ENCODE measurements at places on chromosomes 2 and 18. TPM values are rescaled to one million over a fixed set of nuclear protein-coding genes. Genes with fewer than 3 reads are reported as not detected.
A peak's percentile ranks its signal among the peaks of the same experiment; 100 is the strongest.

GRCh38 chr2:220419647-220420046 is 792.2 kb downstream of the SLC4A3 start:
- no peak overlapping the region for H3K27ac ChIP-seq
- H3K4me1 ChIP-seq: no peaks in the 10 kb centered on the region
- H3K4me3 ChIP-seq: no peak overlapping the region
- DNase-seq: no peak
- H3K27me3 ChIP-seq: no peaks in the 10 kb centered on the region
- no peaks in the 10 kb centered on the region for H3K36me3 ChIP-seq

DNA sequence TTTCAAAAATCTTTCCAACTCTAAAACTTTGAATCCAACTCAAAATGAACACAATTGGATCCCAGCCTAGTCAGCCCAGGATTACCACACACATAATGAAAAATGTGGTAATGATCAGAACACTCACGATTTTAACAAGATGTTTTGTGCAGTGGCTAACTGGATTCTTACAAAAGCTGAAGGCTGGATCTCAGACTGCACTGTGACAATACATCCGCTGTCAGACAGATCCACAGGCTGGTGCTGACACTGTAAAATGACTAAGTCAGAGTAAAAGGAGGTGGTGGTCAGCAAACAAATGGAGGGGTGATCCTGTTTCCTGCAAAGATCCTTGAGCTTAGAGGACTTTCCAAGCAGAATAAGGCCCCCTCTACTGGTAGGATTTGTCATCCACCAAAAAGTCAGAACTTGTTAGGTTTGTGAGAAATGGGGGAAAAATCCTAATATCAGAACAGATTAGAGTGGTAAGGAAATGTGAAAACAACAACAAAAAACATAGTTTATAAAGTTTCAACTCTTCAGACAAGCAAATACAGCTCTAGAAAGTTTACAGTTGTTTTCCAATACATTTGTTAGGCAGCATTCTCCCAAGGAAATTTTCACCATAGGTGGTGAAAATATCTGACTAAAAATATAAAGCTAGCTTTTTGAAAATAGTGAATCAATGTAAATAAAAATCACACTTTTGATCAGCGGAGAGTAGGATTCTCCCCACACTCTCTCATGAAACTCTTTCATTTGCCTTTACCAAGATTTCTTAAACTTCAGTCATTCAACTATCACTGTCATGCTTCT is 211.9 kb downstream of the AGPS start:
- no peak for DNase-seq
- no peak overlapping the region for H3K4me3 ChIP-seq

GRCh38 chr18:38619129-38619528 is 1053.5 kb upstream of the CELF4 start:
- H3K4me3 ChIP-seq: no peak overlapping the region
- no peak for DNase-seq
- H3K27ac ChIP-seq: no peak overlapping the region

GRCh38 chr2:212282671-212283261 is 255.8 kb downstream of the ERBB4 start:
- H3K4me1 ChIP-seq: peaks cover 4% of the 10 kb centered on the region
- DNase-seq: no peak
- H3K27me3 ChIP-seq: no peaks in the 10 kb centered on the region

GRCh38 chr2:180848393-180848792 is 132.0 kb upstream of the UBE2E3 start:
- H3K4me3 ChIP-seq: no peak overlapping the region
- no peak for DNase-seq
- no peaks in the 10 kb centered on the region for H3K4me1 ChIP-seq
- H3K36me3 ChIP-seq: no peaks in the 10 kb centered on the region
- no peak overlapping the region for H3K27ac ChIP-seq

DNA sequence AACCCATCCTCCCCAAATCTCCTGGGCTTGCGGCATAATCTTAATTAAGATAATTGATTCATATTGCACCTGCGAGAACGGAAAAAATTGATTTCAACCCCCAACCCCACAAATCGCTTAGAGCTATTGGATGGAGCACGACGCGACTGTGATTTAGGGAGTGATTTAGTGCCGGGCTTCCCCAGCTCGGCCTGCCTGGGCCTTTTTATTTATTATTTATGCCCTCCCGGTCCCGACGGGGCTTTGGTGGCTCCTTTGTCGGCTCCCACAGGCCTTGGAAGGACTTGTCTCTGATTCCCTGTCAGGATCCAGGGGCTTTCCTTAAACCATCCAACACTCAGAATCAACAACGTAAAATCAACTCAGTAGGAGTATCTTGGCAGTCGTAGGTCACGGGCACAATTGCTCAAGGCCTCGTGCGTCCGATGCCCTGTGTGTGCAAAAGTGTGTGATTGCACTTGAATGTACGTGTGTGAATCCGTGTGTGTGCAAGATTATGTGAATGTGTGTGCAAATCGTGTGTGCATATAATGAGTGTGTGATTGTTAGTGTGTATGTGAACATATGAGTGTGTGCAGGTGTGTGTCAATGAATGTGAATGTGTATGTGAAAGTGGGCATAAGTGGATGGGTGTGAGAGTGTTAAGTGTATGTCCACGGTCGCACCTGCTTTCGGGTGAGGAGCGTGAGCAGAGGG is 4.3 kb upstream of the NEUROD1 start:
- H3K4me1 ChIP-seq: no peaks in the 10 kb centered on the region
- peaks cover 10% of the 10 kb centered on the region for H3K27me3 ChIP-seq

- no peaks in the 10 kb centered on the region for H3K4me1 ChIP-seq
- no peak overlapping the region for H3K4me3 ChIP-seq
- DNase-seq: no peak
- H3K27me3 ChIP-seq: no peaks in the 10 kb centered on the region
- H3K36me3 ChIP-seq: no peaks in the 10 kb centered on the region
Observed at GRCh38 chr2:75637568-75637967, 9.0 kb upstream of the MRPL19 start.

- no peaks in the 10 kb centered on the region for H3K4me1 ChIP-seq
- no peak for DNase-seq
- H3K27me3 ChIP-seq: no peaks in the 10 kb centered on the region
- no peak overlapping the region for H3K4me3 ChIP-seq
- H3K27ac ChIP-seq: no peak overlapping the region
Observed at GRCh38 chr2:145431181-145431951, 911.4 kb upstream of the ZEB2 start.

DNA sequence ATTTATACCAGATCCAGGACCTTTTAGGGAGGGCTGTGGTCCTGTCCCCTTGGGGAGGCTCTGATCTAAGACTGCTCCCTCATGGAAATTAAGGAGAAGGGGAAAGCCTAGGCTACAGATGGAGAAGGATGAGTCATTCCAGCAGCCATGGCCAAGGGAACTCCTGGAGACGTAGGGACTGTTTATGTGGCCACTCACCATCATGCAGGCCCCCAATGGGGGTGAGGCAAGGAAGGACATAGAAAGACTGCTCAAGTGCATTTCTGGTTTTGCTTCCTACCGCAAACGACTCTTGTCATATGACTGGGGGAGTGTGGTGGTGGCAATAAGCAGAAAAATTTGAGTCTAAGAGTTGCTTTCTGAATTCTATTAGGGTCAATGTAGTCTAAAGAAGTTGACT is 54.0 kb upstream of the CYP1B1 start:
- no peaks in the 10 kb centered on the region for H3K4me1 ChIP-seq
- H3K27me3 ChIP-seq: no peaks in the 10 kb centered on the region
- no peak overlapping the region for H3K4me3 ChIP-seq
- H3K27ac ChIP-seq: peak overlapping the region; percentile 55
- H3K36me3 ChIP-seq: no peaks in the 10 kb centered on the region
- DNase-seq: no peak

- H3K4me1 ChIP-seq: no peaks in the 10 kb centered on the region
- no peak overlapping the region for H3K4me3 ChIP-seq
- DNase-seq: no peak
- no peak overlapping the region for H3K27ac ChIP-seq
Observed at GRCh38 chr2:18401471-18401870, 159.0 kb downstream of the RDH14 start.

- H3K27ac ChIP-seq: no peak overlapping the region
- H3K4me3 ChIP-seq: no peak overlapping the region
- no peaks in the 10 kb centered on the region for H3K4me1 ChIP-seq
- no peaks in the 10 kb centered on the region for H3K27me3 ChIP-seq
- H3K36me3 ChIP-seq: no peaks in the 10 kb centered on the region
Observed at GRCh38 chr2:10185046-10185445, 62.5 kb downstream of the RRM2 start.

The ABHD3 gene
- 16.2 TPM for total RNA-seq

The TMEM37 gene
- total RNA-seq: 9.4 TPM

The NAT8 gene
- not detected for total RNA-seq

The MTCL1 gene
- total RNA-seq: 9.1 TPM

The SMC6 gene
- 17.0 TPM for total RNA-seq

The GTF2A1L gene
- not detected for total RNA-seq

Data from breast epithelium (tissue), 4 donors.